Femur (tissue), 1 donor: ENCODE measurements at places on chromosomes 13 and 19.

DNA sequence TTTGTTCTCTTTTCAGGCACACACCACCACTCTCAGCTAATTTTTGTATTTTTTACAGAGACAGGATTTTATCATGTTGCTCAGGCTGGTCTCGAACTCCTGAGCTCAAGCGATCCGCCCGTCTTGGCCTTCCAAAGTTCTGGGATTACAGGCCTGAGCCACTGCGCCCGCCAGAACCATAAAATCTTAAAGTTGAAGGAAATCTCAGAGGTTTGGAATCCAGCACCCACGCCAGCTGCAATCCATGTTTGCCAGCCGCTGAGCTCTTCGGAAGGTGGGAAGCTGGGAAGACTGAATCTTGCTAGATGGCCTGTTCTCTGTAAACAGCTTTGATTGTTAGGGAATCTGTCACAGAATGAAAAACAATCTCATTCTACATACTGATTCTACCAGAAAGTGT is 38.5 kb downstream of the SPATA13 start:
- DNase-seq: no peak

DNA sequence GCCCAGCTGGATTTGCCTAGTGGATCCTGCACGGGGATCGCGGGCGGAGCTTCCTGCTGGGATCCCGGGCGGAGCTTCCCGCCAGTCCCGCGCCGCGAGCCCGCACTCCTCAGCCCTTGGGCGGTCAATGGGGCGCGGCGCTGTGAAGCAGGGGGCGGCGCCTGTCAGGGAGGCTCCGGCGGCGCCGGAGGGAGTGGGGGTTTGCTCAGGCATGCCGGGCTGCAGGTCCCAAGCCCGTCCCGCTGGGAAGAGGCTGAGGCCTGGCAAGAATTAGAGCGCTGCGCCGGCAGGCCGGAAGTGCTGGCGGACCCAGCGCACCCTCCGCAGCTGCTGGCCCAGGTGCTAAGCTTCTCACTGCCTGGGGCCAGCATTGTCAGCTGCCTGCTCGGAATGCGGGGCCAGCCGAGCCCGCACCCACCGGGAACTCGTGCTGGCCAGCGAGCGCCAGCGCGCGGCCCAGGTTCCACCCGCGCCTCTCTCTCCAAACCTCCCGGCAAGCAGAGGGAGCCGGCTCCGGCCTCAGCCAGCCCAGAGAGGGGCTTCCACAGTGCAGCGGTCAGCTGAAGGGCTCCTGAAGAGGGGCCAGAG is 119.6 kb downstream of the PRR20E start:
- no peak for DNase-seq

- no peak for DNase-seq
These were observed 620.9 kb upstream of the KLF12 start for GRCh38 chr13:74755065-74755464.

- DNase-seq: no peak
These were observed 617.7 kb downstream of the DCT start for GRCh38 chr13:93861818-93862217.

DNA sequence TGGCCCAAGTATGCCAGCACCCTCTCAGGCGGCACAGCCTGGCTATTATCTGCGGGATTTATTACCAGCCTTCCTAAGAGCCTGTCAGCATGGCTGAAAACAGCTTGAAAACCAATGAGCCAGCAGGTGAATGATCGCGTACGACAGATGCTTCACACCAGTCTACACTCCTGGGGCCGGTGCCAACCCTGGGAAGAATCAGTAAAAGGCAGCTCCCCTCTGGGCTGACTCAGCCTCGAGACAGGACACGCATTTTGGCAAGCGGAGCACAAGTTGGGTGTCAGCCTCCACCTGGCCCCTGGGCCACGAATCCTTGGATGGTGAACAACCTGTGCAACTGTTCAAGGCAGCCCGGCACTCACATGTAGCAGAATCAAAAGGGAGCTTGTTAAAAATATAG is 15.6 kb downstream of the EMP3 start:
- DNase-seq: no peak

DNA sequence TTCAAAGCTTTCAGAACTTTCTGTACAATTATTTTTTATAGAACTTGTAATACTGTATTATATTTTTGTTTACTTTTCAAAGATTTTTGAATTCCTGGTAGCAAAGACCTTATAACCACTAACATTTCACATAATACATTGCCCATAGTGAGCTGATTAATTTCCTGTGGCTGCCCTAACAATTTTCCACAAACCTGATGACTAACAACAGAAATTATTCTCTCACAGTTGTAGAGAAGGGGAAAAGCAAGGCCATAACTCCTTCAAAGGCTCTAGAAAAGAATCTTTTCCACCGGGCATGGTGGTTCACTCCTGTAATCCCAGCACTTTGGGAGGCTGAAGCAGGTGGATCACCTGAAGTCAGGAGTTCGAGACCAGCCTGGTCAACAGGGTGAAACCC is 19.1 kb downstream of the KLF12 start:
- DNase-seq: no peak

DNA sequence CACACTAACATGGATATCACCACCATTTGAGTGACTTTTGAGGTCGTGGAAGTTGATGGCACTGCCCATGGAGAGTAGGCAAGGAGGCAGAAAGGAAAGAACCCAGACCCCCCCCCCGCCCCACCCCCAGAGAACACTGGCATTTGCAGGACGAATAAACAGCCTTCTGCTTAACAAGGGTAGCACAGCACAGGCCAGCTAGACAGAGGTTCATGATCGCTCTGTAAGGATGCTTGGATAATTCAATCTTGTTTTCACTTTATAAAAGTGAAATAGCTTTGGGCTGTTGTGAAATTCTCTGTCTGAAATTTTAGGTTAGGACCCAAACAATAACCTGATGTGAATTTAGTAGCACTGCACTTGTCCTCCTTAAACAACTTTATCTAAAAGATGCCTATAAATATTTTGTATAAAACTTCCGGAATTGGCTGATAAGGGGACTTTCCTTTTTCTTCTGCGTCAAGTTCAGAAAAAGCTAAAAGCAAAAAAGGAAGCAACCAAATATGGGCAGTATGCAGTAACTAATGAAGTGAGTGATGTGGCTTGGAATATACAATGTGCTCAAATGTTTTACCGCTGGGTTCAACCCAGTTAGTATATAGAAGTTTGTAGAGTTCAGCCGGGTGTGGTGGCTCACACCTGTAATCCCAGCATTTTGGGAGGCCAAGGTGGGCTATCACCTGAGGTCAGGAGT is 163.7 kb downstream of the SHISA2 start:
- DNase-seq: no peak

DNA sequence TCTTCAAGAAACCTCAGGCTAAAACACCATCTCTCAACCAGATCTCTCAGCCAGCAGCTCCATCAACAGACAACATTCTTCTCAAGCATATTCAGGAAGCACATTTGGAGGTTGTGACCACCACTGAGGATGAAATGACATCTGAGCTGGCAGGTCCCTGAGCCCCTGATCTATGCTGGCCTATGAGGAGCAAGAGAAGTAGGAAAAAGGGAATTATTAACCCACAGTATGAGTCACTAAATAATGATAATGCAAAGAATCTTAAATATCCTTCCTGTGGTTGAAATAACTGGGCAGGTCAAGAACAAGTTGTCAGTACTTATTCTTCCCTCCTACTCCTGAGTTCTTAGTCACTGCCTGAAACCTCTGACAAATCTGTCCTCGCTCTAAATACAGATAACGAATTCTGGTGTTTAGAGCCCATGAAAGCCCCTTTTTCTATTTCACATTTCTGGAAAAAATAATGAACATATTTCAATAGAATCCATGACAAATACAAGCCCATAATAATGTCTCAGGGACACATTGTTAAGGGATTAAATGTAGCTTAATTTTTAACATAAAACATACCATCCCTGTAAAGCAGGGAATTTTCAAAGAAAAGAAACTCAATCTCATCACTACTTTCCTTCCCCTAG is 225.8 kb upstream of the IRS2 start:
- DNase-seq: no peak

DNA sequence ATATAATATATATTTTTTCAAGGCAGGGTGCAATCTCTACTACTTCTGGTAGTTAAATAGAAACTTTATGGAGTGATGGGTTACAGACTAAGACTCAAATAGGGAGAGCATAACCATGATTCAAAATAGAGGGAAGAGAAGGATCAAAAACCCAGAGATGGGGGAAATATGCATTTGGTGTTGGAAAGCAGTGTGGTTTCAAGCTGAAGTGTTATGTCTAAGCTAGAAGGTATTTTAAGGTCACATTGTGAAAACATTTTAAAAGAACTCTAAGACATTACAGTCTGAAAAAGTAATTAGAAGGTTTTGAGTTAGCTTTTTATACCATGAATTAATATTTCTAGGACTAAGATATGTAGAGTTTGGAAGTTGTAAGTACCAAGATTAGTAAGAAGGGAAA is 2741.4 kb downstream of the PCDH9 start:
- DNase-seq: no peak

DNA sequence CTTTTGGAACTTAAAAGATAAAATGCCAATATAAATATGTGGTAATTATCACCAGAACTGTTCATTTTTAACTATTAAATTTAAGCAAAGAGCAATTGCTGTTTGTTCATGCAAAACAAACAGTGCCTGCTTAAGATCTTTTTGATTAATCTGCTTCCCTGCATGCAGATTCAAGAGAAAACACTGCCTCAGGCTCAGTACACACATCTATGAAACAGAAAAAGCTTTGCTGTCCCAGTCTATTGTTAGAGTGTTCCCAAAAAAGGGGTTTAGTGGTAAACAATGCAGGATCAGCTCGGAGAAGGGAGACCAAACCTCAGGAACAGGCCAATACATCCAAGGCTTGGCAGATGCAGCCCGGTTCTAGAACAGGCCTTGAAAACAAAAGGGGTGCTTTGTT is 49.3 kb upstream of the TDRD3 start:
- no peak for DNase-seq

DNA sequence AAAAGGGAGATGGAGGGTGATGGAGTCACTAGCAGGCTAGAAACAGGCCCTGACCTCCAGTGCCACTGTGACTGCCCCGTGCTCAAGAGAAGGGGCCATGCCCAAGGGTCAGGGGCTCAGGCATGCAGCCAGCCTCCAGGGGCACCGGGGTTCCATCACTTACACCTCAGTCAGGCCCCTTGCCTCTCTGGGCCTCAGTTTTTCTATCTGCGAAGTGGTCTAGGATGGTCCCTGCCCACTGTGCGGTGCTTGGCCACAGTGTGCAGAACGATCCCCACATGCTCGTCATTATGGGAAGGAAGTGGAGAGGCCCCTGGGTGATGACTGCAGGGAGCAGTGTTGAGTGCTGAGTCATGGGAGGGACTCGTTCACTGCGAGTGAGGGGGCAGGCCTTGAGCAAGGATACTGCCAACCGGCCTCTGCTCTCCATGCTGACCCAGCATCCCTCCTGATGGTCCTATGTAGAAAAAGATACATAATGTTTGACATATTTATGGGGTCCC is 23.1 kb downstream of the TMED1 start:
- peak; percentile 67 for DNase-seq

DNA sequence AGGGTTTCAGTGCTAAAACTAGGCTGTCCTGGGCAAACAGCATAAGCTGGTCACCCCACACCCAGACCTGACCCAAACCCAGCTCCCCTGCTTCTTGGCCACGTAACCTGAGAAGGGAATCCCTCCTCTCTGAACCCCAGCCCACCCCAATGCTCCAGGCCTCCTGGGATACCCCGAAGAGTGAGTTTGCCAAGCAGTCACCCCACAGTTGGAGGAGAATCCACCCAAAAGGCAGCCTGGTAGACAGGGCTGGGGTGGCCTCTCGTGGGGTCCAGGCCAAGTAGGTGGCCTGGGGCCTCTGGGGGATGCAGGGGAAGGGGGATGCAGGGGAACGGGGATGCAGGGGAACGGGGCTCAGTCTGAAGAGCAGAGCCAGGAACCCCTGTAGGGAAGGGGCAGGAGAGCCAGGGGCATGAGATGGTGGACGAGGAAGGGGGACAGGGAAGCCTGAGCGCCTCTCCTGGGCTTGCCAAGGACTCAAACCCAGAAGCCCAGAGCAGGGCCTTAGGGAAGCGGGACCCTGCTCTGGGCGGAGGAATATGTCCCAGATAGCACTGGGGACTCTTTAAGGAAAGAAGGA is 2.8 kb downstream of the PPP1R12C start:
- DNase-seq: no peak

DNA sequence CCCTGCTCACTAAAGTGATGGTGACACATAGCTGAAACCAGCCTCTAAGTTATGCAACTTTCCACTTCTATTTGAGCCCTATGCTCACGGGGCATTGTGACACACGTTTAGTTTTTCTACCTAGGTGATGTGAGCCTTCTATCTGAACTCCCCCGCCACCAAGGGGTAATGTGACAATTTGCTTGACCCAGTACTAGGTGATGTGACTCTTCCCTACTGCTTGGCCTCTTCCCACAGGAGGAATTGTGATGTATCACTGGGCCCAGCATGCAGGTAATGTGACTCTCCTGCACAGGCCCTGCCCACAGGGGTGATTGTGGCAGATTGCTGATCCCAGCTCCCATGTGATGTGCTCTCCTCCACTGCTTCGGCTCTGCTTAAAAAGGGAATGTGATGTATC is 42.7 kb upstream of the ZNF43 start:
- no peak for DNase-seq

GRCh38 chr19:55308281-55308680 is 16.9 kb downstream of the TMEM150B start:
- no peak for DNase-seq

GRCh38 chr13:67855741-67856238 is 625.7 kb upstream of the PCDH9 start:
- no peak for DNase-seq

DNA sequence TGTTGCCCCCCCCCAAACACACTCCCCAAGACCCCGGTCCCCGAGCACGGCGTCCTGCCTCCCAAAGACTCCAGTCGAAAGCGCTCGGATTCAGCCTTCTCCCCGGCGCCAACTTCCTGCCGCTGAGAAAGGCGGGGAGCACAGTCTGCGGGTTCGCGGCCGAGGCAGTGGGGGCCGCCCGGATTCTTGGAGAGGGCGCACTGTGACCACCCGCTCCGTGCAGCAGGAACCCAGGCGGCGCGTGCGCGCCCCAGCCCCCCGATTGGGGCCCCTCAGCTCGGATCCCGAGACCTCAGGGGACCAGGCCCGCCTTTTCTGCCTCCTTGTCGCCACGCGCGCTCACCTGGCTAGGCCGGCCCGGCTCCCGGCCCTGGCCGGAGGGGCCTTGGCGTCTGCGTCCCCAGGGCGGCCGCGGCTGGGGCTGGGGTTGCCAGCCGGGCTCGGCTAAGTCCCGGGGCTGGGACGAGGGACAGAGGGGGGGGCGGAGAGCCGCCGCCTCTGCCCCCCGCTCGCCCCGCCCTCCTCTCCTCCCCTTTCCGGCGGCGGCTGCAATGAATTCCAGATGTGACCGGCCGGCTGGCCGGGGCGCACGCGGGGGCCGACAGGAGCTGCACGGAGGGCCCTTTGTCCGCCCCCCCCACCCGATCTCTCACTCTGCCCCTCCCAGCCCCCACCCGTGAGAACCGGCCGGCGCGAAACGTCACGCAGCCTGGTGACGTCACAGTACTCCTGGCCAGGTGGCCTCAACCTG is at the start of gene S1PR2:
Gene S1PR2, minus strand, starts transcription at position 471 of the 751 bp plus-strand sequence. CDS start 6,426 bp downstream, outside the sequence.
- peak; percentile 91 for DNase-seq
